ENCODE measurements at places on chromosomes 1 and 21.

GRCh38 chr1:2025491-2025981, 6.4 kb downstream of the GABRD start:
- no peak for DNase-seq

GRCh38 chr1:1286313-1287261, 6.4 kb downstream of the SCNN1D start:
- no peak for DNase-seq

DNA sequence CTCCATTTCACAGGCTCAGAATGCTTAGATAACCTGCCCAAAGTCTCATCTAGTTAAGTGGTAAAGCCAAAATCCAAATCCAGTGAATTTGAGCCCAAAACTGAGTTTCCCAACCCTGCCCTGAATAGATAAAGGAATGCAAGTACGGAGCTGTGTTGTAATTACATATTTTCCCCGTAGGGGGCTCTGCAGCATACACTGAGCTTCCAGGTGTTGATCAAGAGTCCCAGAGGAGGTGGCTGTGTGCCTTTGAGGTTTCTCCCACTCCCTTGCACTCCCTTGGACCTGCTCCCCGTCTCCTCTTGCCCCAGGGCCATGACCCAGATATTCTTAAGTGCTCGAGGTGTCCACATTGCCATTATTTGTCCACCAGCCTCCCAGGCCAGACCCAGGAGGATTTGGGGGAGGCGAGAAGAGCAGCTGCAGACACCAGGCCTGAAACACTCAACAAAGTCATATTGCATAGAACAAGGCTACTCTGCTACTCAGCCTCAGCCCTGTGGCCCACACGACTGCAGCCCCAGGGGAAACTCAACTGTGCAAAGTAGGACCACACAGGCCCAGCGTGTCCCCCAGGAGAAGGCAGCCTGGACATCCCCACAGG, 18.4 kb upstream of the LY9 start:
- no peak for DNase-seq

- DNase-seq: no peak
Measured at GRCh38 chr1:38050397-38051078, 3.9 kb upstream of the POU3F1 start.

DNA sequence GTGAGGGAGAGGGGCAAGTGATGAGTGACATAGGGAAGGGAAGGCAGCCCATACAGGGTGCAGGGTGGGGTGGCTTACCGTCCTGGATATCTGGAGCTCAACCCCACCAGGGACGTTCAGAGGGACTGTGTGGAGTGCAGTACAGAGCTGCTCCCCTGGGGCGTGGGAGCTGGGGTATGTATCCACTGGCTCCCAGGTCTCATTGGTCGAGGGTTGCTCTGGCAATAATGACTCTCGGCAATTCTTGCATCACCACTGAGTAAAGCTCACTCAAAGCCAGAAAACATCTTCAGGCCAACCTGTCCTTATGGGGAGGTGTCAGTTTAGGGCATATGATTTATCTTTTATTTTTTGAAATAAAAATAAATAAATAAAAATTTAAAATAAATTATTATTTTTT, 43.2 kb upstream of the RUNX3 start:
- DNase-seq: no peak

DNA sequence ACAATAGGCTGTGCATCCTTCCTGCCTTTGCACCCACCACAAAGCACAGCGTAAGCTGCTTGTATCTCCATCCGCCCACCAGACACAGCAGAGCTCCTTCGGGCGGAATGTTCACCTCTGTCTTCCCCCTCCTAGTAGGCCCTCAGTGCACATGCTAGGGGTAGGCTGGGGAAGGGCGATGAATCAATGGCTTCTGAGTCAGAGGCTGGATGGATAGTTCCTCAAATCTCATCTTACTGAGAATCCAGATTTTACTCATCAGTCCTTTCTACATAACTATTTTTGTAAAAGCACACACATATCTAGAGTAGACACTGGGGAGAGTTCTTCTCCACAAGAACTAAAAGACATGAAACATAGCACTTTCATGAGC, 73.8 kb downstream of the BCAR3 start:
- no peak for DNase-seq

GRCh38 chr1:99371413-99371812, 107.1 kb downstream of the PLPPR4 start:
- DNase-seq: no peak

DNA sequence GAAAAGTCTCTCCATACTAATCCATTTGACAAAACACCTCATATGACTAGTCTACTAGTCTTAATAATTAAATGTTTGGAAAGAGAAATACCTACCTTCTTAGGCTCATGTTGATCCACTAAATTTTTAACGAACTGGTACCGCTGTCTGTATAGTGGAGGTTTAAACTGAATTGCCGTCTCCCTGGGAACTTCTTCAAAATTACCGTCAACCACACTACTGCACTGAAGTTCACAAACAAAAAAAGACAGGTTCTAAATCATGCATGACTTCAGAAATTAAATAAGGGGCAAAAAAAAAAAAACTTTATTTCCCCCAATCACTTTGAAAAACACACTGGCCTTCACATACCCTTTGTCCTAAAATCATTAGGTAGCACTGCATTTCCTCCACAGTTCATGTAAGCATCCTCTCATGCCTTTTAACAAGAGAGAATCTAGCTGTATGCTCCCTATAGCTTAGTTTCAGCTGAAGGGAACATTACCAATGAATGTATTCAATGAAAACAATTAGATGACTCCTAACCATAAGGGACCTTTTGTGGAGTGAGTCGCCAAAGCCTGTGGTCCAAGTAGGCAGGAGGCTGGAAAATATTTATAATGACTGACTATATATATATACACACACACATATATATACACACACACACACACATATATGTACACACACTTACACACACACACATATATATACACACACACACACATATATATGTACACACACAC, 3.4 kb downstream of the HENMT1 start:
- no peak for DNase-seq

GRCh38 chr1:67208217-67208616, 42.0 kb downstream of the IL23R start:
- no peak for DNase-seq

GRCh38 chr1:169202791-169203665, 96.5 kb downstream of the ATP1B1 start:
- no peak for DNase-seq

DNA sequence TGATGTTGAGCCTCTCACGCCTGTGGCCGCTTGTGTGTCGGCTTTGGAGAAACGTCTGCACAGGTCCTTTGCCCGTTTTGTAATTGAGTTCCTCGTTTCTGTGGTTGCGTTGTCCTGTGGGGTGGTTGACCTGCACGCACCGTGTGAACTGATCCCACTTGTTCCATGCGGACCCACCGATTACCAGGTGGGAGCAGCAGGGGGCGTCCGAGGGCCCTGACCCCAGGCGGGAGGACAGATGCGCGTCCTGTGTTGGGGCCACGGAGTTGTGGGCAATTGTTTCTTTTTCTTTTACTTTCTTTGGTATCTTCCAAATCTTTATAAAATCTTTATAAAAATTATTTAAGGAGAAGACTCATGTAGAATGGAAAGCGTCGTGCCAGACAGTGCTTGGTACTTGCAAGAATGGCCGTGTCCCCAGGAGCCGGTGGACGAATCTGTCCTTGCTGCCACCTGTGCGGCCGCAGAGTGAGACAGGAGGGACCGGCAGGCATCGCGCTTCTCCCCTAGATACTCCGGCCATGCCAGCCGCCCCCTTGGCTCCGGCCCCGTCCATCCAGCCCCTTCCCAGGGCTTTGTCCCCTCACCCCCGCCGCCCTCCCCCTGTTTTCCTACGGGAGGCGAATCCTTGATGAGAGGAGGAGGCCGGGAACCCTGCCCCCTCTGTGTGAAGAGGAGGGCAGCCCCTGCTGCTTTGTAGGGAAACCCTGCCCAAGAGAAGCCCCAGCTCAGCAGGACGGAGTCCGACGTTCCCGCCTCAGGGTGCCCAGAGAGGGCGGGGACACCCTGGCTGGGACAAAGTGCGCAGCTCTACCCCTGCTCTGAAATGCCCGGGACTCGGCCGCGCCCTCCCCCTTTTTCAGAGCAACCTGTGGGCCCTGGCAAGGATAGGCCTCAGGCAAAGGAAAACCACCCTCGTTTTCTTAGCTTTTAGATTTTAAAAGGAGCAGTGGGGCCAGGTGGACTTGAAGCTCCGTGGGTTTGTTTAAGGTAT, 41.7 kb downstream of the PRKCZ start:
- no peak for DNase-seq

- no peak for DNase-seq
Measured at GRCh38 chr1:162822391-162823200, 32.1 kb downstream of the HSD17B7 start.

DNA sequence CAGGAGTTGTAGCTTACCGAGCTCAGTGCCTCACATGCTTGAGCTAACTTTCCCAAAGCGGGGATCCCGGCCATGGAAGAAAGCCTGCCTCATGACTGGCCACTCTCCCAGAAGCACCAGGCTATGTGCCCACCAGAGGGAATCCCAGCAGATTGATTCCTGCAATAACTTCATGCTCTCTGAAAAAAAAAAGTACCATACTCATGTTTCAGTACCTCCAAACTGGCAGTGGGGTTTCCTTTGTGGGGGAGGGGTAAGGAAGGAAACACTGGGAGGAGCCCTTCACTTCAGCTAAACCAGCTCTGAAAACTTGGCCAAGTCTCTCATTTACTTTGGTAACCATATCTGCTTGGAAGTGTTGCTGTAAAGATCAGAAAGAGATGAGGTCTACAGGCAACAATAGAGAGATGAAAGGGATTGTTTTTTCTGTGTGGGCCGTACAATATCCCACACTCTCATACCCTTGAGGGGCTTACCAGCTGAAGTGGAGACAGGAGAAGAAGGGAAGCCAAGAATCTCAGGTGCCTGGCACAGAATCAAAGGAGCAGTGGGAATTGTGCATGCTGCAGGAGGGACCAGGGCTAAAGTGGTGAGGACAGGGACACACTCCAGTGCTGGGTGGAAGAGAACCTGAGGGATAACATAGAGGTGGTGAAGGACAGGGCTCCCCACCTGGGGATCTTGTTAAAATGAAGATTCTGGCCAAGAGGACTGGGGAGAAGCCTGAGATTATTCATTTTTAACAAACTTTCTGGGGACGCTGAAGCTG, 42.4 kb upstream of the TACSTD2 start:
- DNase-seq: no peak

GRCh38 chr1:186550832-186551231, 89.9 kb upstream of the PDC start:
- DNase-seq: no peak

DNA sequence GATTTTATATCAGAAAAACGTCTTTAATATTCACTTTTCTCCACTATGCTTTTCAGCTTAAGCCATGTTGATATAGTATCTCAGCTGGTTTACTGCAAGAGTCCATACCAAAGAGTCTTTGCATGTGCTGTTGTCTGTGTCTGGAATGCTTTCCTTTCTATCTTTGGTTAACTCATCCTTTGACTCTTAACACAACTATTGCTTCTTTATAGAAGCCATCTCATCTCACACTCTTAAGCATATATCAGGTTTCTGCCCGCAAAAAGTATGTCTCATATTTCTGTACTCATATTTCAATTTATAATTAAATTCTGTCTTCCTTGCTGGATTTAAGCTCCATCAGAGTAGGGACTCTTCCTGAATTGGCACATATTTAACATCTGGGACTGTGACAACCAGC, 220.9 kb upstream of the KCNK2 start:
- no peak for DNase-seq

- DNase-seq: no peak
Measured at GRCh38 chr1:41631971-41632370, 147.5 kb upstream of the EDN2 start.

DNA sequence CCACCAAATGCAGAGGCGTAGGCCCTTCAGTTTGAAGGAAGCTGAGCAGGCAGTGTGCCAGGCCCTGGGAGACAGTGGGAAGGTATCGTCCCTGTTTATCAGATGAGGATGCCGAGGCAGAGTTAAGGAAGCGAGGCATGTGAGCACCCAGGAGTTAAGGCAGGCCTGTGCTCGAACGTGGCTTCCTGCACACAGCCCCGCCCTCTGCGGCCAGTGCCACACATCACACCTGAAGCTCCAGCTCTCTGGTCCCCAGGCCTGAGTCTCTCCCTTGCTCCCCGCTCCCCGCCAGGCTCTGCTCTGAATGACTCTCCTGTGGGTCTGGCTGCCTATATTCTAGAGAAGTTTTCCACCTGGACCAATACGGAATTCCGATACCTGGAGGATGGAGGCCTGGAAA, 32.1 kb downstream of the EPHX1 start:
- no peak for DNase-seq

Measured in GOT3 (cell line).